ENCODE measurements at places on chromosomes 16 and 17.

GRCh38 chr17:74471341-74471740 is 4.9 kb downstream of the CD300A start:
- no peak for DNase-seq

- DNase-seq, result no peak
These were observed 41.5 kb downstream of the CYB5B start for GRCh38 chr16:69465881-69466280.

- no peak for DNase-seq
These were observed 25.8 kb downstream of the POLR2A start for GRCh38 chr17:7509937-7510336.

DNA sequence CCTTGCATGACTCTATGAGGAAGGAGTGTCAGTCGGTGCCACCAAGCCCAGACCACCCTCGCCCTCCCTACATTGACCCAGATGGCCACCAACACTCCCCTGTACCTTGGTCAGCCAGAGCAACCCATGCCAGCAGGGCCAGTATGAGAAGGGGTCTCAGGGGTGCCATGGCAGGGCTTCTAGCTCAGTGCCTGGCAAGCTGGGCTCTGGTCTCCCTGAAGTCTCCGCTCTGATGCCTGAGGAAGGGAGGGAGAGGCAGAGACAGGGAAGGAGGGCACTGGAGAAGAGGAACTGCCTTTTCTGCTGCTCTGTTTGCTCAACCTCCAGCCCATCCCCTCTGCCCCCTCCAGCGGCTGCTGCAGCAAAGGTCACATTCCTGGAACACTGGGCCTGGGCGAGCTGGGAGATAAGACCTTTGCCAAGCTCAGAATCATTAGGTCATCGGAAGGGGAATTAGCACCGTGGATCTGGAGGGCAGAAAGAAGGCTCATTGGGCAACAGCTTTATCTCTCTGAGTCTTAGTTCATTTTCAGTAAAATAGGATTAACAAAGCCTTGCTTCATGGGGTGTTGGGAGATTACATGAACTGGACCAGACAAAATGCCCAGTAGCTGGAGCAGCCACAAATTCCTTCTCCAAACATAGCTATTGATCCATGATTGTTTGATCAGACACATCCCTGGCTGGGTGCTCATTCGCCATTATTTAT is at the start of gene VTN:
Gene VTN (minus strand): TSS at position 273 of the 709 bp plus-strand sequence. CDS start 104 bp downstream, at position 169.
- DNase-seq, result no peak

DNA sequence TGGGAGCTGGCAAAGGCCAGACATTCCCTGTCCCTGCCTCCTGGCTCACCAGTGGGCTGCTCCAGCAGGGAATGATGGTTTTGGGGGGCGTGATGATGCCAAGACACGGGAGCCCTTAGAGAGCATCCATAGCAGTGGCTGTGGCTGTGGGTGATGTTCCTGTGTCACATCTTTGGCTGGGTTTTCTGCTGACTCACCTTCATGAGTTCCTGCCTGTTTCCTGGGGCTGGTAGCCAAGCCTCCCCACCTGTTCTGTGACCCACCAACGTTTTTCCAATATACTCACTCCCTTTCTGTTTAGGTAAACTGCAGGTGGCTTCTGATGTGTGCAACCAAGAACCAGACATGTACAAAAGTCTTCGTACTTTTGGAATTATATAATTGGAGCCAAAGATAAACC is 16.5 kb upstream of the NF1 start:
- DNase-seq, result no peak

DNA sequence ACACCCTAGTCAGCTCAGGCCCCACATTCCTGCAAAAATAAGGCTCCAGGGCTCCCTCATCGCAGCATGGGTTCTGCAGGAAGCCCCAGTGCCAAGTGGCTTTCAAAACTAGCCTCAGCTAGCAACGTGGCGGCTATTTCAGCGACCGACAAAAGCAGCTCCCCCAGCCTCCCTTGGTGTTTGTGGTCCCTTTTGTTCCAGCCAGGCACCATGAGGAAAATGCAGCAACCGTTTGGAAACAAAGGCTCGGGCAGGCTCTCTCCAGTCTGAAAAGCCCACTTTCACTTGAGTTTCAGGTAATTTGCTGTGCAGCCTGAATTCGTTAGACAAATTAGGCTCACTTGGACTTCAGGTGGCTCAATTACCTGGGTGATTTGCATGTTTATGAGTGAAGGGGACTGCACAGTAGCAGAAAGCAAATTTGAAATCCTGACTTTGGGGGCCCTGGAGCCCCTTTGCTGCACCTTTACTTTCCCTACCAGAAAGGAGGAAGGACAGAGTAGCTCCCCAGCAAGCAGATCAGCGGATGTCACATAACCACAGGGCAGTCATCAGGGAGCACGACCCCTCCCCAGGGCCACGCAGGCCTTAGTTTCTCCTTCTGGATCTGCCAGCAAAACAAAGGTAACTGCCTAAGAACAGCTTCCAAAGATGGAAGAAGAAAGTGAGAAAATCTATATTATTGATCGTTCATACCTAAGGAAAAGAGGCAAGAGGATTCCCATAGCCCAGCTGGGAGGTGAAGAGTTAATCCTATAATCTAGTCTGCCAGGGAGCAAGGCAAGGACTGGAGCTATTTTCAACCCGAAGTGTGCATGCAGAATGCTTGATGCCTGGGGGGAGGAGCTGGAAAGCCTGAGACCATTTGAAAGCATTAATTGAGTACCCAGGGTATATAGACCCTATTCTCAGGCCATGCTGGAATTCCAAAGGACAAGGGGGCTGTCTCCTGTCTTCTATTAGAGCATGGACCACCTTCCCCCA is 143.1 kb upstream of the SDK2 start:
- DNase-seq, result no peak

GRCh38 chr16:50279504-50279865 is 13.1 kb downstream of the ADCY7 start:
- DNase-seq, result no peak

DNA sequence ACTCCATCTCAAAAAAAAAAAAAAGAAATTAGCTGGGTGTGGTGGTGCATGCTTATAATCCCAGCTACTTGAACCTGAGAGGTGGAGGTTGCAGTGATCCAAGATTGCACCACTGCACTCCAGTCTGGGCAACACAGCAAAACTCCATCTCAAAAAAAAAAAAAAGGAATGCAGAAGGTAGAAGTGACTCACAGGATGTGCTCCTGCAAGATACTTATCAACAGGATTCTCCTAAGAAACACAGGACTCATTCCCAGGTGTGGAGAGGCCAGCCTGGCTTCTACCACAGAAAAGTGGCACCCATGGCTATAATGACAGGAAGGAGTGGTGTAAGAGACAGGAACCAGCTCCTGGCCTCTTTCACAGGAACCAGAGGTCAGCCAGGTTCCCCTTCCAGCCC is 13.8 kb downstream of the ELMO3 start:
- no peak for DNase-seq

DNA sequence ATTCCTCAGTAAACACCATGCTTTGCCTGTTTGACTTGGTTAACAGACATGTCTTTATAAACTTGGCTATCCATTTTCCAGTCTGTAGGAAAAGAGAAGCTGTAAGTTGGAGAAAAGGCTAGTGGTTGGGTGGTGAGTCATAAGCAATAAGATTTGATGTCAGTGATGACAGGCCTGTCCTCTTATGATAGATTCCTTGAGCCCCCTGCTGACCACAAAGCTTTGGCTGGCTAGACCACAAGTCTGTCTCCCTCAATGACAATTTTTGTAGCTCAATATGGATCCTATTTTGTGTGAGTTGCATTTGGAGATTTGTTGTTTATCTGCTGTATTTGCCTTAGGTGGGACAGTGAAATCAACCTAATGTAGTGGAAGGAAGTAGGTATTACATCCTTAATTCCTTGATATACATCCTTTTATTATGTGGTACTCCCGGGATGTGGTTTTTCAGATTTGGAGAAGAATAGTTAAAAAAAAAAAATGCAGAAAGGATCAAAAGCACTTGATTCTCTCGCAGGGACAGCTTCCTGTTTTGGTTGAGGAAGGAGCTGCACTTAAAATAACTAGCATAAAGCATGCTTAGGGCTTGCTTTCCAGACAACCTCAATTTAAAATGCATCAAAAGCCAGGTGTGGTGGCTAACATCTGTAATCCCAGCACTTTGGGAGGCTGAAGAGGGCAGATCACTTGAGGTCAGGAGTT is 67.4 kb downstream of the SIAH1 start:
- no peak for DNase-seq

DNA sequence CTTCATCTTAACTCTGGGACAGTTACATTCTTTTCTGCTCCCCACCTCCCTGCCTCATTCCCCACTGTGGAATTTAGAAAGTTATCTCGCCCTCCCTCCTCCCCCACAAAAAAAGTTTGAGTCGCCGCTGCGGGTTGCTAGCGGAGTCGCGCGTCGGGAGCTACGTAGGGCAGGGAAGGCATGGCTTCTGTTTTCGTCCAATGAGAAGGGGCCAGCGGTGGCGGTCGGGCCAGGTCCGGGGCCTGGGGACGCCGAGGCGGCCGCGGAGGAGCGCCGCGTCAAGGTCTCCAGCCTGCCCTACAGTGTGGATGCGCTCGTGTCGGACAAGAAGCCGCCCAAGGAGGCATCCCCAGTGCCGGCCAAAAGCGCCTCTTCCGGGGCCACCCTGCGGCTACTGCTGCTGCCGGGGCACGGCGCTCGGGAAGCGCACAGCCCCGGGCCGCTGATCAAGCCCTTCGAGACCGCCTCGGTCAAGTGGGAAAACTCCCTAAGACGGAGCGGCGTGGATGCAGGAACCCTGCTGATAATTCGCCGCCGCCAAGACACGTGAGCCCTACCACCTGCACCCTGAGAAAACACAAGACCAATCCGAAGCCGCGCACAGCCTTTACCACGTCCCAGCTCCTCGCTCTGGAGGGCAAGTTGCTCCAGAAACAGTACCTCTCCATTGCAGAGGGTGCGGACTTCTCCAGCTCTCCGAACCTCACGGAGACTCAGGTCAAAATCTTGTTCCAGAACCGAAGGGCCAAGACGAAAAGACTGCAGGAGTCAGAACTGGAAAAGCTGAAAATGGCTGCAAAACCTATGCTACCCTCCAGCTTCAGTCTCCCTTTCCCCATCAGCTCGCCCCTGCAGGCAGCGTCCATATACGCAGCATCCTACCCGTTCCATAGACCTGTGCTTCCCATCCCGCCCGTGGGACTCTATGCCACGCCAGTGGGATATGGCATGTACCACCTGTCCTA is 8.9 kb downstream of the OR4D1 start:
- peak; percentile 61 for DNase-seq

- no peak for DNase-seq
These were observed 31.9 kb downstream of the CCDC42 start for GRCh38 chr17:8712698-8713097.

GRCh38 chr17:71870546-71870862 is 250.3 kb upstream of the SOX9 start:
- DNase-seq, result no peak
